ENCODE measurements at places on chromosomes 1 and 21. TPM values are rescaled to one million over a fixed set of nuclear protein-coding genes. Genes with fewer than 3 reads are reported as not detected.

Gene KRTAP12-2
- total RNA-seq, result not detected

Gene PARK7
- total RNA-seq, result 448 TPM

DNA sequence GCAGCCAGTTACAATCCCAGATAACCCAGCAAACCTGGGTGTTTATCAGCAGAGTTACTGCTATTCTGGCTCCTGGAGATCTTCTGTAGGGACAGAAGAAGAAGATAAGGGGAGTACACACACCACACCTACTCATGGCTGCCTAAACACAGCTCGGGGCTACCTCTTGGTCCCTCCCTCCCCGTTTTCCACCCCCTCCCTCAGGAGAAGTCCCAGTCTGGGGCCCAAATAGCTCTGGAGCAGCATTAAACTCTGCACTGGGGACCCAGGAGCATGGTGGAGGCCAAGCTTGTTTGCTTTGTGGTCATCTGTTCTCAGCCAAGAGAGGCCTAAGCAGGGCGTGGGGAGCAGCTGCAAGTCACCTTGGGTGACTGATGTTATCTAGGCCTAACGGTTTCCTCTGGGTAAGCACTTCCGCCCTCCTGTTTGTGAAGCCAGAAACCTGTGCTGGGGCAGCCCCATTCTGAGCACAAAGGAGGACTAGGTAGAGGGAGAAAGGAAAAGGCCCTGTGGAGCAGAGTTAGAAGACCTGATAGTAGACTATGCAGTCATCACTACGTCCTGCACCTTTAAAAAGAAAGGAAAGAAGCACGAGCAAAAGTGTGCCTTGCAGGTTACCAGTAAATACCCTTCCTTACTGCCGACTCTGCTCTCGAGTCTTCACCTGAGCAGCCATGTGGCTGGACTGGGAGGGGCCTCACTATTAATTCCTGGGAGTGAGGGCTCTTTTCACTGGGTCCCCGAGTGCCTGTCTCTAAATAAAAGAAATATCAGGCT is 2.0 kb upstream of the RCSD1 start:
- DNase-seq, result no peak
- H3K4me1 ChIP-seq, result peaks cover 29% of the 10 kb centered on the region
- no peak overlapping the region for H3K4me3 ChIP-seq
- H3K27me3 ChIP-seq, result no peaks in the 10 kb centered on the region

DNA sequence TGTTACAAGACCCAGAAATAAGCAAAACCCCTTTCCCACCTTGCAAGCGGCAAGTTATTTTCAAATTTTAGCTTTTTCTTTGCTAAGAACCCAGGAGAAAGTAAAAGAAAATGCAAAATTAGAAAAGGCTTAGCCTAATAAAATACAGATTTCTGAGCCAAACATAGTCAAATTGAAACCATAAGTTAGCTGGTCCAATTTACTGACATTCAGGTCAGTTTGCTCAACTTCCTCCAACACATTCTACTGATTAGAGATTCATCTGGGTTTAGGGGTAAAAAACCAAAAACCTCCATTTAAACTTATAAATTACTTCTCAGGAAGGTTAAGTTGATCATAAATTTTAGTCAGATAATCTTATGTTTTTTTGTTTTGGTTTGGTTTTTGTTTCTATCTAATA is 701.8 kb upstream of the CXADR start:
- H3K27me3 ChIP-seq, result no peaks in the 10 kb centered on the region
- no peaks in the 10 kb centered on the region for H3K36me3 ChIP-seq
- no peak overlapping the region for H3K27ac ChIP-seq

GRCh38 chr1:53549781-53550180 is 90.6 kb downstream of the DMRTB1 start:
- no peaks in the 10 kb centered on the region for H3K4me1 ChIP-seq
- no peak overlapping the region for H3K4me3 ChIP-seq
- no peaks in the 10 kb centered on the region for H3K36me3 ChIP-seq
- no peaks in the 10 kb centered on the region for H3K27me3 ChIP-seq
- no peak overlapping the region for H3K27ac ChIP-seq
